Activated CD4-positive, alpha-beta T cell treated with anti-CD3 and anti-CD28 coated beads for 24 hours (primary cell): ENCODE measurements at places on chromosomes 7 and 10.

- no peak for DNase-seq
These were observed 100.8 kb downstream of the MICALL2 start for GRCh38 chr7:1358376-1359050.

DNA sequence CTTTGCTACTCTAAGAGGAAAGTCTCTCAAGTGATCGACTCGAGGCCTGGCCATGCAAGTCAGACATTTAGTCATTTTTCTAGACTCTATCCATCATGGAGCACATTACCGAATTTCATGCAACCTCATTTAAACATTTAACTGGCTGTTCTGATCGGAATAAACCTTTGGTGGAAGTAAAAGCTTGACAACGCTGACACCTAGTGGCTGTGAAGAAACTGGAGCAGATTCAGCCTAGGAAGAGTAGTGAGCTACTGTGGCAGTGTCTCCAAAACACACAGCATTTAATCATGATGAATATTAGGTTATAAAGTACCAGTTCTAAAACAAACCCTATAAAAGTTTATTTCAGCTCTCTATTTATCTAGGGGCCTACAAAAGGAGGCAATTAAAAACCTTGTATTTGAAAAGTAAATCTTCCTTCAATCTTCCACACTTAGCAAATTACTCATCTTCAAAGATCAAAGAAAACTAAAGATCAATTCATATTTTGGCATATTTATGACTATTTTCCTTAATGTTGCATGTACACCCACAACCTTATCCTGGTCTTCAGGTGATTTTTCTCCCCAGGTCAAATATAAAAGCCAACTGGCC is 175.0 kb downstream of the CTNNA3 start:
- no peak for DNase-seq

DNA sequence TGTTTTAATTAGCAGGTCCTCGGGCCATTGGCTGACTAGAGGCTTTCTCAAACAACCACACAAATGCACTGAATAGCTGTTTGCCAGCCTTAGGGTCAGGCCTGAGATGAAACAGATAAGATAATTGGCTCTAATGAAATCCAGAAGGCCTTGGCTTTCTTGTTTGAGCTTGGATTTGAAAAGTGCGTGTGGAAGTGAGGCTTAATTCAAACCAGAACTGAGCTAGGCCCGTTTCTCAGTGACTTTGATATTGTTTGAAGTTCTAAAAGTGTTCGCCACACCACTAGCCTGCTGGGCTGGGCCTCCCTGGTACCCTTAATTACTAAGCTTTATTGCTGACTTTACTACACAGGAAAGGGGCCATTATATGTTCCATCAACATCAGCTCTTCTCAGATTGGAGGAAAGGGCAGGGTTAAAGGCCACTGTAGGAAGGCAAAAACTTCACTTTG is 270.6 kb downstream of the TWIST1 start:
- no peak for DNase-seq

GRCh38 chr7:77205706-77206105 is 6.1 kb upstream of the FGL2 start:
- DNase-seq, result no peak

- DNase-seq, result no peak
These were observed 37.1 kb upstream of the DKK1 start for GRCh38 chr10:52276986-52277385.

GRCh38 chr7:34747867-34748727 is 90.1 kb downstream of the NPSR1 start:
- no peak for DNase-seq
